ENCODE measurements at places on chromosomes 7 and 10.

GRCh38 chr10:26832960-26833359, 27.8 kb downstream of the ABI1 start:
- no peak for DNase-seq

DNA sequence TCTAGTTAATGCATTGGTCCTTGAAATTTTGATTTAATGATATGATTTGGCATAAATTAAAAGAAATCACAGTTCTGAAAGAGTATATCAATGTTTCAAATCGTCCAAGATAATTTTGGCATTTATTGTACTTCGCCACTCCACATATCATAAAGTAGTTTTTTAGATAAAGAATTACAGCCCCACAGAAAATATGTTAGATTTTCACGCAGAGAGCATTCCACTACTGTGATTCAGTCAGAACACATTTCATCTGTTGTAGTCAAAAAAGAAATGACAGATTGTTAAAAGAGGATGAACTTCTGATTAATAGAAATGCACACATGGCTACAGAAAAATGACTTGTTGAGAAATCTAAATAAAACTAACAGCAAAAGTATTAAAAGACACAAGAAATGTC, 1063.5 kb upstream of the LRRN3 start:
- DNase-seq = no peak

- no peak for DNase-seq
Observed at GRCh38 chr7:33901199-33901598, 4.1 kb upstream of the BMPER start.

- DNase-seq = no peak
Observed at GRCh38 chr10:97729014-97729413, 7.9 kb upstream of the ZFYVE27 start.

DNA sequence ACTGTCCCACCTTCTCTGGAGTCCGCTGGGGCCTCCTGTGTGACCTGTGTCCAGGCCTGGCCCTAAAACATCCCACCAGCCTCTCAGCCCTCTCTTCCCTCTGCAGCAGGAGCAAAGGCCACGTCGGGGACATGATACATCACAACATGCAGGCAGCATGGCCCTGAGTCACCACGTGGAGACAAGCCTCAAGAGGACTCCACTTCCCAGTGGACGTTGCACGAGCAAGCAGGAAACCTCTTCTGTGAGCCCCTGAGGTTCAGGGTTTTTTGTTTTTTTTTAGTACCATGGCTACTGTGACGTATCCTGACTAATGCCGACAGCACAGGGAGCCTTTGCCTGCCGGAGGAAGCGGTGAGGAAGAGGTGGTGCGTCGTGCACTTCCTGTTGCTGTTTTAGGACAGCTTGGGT, 165.9 kb downstream of the DNAJB6 start:
- DNase-seq = no peak

GRCh38 chr10:43945094-43945730, 296.5 kb upstream of the ZNF32 start:
- DNase-seq = no peak

Data from neural crest cell (in vitro differentiated cells).